ENCODE measurements at places on chromosomes 2 and 18.

GRCh38 chr2:70686577-70687460, 81.2 kb downstream of the ADD2 start:
- peak; percentile 90 for DNase-seq

- no peak for DNase-seq
These were observed 199.0 kb downstream of the EIPR1 start for GRCh38 chr2:3178578-3179031.

GRCh38 chr2:231680992-231681852, 27.1 kb upstream of the PTMA start:
- DNase-seq = peak; percentile 90

DNA sequence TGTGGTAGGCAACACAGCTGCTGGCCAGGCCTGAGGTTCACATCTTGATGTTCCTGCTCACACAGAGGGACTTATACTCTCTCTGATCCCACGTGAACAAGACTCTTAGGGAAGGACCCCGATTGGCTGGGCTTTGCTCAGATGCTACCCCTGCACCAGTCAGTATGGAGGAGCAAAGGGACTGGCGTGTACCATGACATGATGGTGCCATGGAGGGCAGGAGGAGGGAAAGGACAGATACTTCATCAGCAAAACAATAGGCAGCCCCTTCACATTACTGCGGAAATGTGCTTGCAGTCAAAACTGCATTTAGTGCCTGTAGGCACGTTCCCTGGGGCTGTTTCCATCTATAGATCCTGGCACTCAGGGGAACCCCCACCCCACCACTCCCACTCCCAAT, 42.7 kb downstream of the ZFP36L2 start:
- no peak for DNase-seq

- DNase-seq = peak; percentile 55
These were observed 71.3 kb upstream of the NYAP2 start for GRCh38 chr2:225328192-225328591.

GRCh38 chr2:160332318-160332717, 132.2 kb upstream of the ITGB6 start:
- DNase-seq = peak; percentile 65

DNA sequence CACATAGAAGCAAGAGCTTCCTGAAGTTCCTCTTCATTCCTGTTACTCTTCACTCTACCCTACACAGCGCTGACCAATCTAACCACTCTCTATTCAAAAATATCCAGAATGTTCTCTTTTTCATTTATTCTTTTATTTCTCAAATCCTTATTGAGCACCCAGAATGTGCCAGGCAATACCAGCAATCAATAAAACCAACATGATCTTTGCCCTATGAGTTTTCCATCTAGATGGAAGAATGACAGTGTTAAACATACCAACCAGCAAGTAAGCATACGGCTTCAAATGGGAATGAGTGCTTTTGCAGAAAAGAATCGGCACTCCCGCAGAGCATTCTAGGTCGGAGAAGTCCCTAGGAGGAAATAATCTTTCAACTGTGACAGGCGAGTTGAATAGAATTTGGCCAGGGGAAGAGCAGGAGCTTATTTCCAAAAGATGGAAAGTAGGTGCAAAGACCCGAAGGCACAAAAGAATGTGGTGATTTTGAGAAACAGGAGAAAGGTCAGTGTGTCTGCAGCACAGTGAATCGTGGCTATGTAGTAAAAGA, 217.8 kb upstream of the MEIS1 start:
- no peak for DNase-seq

- DNase-seq = peak; percentile 75
These were observed 9.8 kb upstream of the MGAT5 start for GRCh38 chr2:134244086-134244485.

DNA sequence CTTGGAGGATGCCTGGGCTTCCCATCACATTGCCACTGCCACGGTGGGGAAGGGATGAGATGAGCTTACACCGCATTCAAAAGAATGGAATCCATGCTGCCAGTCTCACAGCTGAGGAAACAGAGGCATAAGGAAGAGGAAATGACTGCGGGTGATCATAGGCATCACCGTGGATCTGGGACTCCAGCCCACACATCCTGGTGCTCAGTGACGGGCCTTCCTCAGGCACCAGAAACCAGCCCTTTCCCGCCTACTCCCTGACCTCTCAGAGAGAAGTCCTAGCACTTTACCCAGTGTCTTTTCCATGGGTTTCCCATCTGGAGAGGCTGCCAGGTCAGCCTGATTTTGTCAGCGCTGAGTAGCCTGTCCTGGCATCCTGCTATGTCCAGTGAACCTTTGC, 5.3 kb upstream of the PLB1 start:
- DNase-seq = no peak

- no peak for DNase-seq
These were observed 544.1 kb upstream of the ID2 start for GRCh38 chr2:8137801-8138200.

GRCh38 chr2:158755310-158756087, 39.6 kb upstream of the DAPL1 start:
- DNase-seq = no peak

- DNase-seq = no peak
These were observed 120.4 kb upstream of the KYNU start for GRCh38 chr2:142757111-142757510.

- DNase-seq = no peak
These were observed 10.1 kb upstream of the SESTD1 start for GRCh38 chr2:179274749-179275148.

- peak; percentile 46 for DNase-seq
These were observed 99.7 kb downstream of the MEP1B start for GRCh38 chr18:32289483-32290075.

- DNase-seq = no peak
These were observed 743.6 kb downstream of the RNF144A start for GRCh38 chr2:7660816-7661215.

DNA sequence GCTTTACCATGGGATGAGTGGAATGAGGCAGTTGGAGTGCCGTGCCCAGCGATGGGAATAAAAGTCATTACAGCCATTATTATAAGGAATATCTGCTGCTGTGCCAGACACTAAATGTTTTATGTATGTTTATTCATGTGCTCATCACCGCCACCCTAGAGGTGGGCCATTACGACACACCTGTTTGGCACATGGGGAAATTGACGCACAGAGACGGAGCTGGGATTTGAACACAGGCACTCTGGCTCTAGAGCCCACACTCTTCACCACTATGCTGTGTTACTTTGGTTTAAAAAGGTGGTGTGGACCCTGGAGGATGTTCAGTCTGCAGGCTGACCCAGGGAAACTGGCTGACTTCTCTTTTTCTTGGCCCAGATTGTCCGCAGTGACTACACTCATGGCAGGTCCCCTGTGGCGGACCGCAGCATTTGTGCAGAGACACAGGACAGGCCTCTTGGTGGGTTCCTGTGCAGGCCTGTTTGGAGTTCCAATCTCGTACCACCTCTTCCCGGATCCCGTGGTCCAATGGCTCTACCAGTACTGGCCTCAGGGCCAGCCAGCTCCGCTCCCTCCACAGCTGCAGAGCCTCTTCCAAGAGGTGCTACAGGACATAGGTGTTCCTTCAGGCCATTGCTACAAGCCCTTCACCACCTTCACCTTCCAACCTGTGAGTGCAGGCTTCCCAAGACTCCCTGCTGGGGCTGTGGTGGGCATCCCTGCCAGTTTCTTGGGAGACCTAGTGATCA, 1.6 kb downstream of the TMEM177 start:
- DNase-seq = no peak

GRCh38 chr2:25897506-25897905, 19.2 kb upstream of the ASXL2 start:
- DNase-seq = no peak

- DNase-seq = peak; percentile 57
These were observed 625 bp downstream of the ARPC2 start for GRCh38 chr2:218217360-218218267.

GRCh38 chr2:102940684-102941083, 178.9 kb downstream of the TMEM182 start:
- DNase-seq = no peak

- DNase-seq = peak; percentile 93
These were observed 156.1 kb downstream of the HAUS1 start for GRCh38 chr18:46260016-46260878.

All from EH (cell line).